ENCODE measurements at places on chromosomes 3 and 15.

DNA sequence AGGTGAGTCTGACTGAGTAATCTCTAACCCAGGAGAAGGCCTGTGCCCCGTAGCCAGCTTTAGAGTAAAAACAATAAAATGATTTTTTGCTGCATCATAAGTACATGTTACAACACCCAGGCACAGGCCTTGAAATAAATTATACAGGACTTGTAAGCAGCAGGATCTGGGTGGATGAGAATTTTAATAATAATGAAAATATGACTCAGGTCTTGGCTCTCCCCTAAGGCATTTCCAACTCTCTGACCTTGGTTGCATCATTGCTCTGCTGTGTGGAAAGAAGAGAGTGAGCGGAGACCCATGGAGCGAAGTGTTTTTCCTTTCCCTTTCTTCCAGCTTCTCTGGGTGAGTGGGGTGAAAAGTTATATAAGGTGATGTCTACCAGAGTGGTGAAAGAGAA, 44.6 kb downstream of the EOMES start:
- DNase-seq, result no peak

- no peak for DNase-seq
These were observed 269.8 kb downstream of the NTRK3 start for GRCh38 chr15:87986776-87987175.

DNA sequence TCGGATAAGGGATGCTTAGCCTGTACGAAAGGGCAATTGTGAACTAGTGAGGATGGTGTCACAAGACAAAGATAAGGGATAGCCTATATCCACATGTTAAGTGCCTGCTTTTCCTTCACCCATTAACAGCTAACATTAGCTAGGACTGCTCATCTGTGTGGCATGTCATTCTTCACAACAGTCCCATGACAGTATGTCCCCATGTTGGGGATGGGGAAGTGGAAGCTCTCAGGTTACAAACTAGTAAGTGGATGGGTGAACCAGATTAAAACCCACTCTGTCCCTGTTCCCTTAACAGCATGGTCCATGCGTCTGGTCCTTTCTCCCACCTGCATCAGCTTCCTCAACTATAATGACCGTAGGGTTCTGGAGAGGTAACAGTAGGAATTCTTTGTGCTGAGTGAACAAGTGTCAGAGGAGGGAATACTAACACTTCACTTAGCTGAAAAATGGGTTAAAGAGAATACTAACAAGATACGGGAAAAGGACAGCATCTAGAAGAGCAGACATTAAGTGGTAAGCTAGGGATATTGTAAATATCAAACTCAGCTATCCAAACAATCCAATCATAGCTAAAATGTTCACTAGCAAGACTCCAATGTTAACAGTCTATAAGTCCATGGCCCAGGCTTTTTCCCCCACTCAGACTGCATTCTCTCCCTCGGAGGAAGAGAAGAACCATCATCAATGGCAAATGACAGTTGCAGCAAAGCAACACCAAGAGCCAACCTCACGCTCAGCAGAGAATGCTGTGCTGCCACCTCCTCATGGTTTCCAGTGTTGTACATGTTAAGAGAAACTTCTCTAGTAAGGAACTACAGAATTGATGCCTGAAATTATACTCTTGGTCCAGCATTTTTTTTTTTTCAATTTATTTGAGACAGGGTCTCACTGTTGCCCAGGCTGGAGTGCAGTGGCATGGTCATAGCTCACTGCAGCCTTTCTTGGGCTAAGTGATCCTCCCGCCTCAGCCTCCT, 5.0 kb downstream of the RPLP1 start:
- no peak for DNase-seq

DNA sequence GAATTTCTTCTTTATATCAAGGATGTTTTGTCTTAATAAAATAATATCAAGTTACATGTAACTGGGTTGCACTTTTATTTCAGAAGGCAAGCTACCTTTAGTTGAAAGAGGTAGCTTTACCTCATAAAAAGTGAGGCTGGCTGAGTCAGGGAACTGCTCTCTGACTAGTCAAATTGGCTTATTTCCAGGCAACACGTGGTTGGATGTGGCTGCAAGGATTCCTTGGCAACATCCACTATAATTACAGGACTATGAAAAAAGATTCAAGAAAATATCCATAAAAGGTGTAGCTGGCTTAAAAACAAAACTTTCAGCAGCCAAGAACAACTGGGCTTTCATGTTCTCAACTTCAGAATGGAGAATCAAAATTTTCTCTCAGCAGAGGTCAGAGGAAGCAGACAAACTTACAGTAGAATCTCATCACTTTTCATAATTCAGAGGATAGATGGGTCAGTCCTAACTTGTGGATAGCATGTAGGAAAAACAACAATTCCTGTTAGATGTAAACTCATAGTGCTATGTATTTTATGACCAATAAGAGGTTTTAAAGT, 779.1 kb downstream of the MECOM start:
- no peak for DNase-seq

DNA sequence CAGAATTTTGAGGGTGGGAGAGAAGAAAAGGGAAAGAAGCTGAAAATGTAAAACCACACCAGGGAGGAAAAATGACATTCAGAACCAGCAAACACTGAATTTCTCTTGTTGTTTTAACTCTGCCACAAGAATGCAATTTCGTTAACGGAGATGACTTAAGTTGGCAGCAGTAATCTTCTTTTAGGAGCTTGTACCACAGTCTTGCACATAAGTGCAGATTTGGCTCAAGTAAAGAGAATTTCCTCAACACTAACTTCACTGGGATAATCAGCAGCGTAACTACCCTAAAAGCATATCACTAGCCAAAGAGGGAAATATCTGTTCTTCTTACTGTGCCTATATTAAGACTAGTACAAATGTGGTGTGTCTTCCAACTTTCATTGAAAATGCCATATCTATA, 15.5 kb downstream of the GREM1 start:
- no peak for DNase-seq

GRCh38 chr15:69854521-69855181, 243.1 kb downstream of the TLE3 start:
- no peak for DNase-seq

GRCh38 chr3:59644479-59645402, 594.9 kb upstream of the CFAP20DC start:
- no peak for DNase-seq

GRCh38 chr15:68593828-68594532, 15.2 kb downstream of the CORO2B start:
- no peak for DNase-seq
